Fibroblast of gingiva (primary cell): ENCODE measurements at places on chromosomes 5 and 9.
A peak's percentile ranks its signal among the peaks of the same experiment; 100 is the strongest.

GRCh38 chr5:18702821-18703220 lies 1068.6 kb downstream of the TAF11L14 start:
- DNase-seq, result no peak

GRCh38 chr5:567664-568060 lies 43.4 kb upstream of the SLC9A3 start:
- no peak for DNase-seq

- no peak for DNase-seq
Observed at GRCh38 chr9:126673689-126674364, 60.1 kb downstream of the LMX1B start.

DNA sequence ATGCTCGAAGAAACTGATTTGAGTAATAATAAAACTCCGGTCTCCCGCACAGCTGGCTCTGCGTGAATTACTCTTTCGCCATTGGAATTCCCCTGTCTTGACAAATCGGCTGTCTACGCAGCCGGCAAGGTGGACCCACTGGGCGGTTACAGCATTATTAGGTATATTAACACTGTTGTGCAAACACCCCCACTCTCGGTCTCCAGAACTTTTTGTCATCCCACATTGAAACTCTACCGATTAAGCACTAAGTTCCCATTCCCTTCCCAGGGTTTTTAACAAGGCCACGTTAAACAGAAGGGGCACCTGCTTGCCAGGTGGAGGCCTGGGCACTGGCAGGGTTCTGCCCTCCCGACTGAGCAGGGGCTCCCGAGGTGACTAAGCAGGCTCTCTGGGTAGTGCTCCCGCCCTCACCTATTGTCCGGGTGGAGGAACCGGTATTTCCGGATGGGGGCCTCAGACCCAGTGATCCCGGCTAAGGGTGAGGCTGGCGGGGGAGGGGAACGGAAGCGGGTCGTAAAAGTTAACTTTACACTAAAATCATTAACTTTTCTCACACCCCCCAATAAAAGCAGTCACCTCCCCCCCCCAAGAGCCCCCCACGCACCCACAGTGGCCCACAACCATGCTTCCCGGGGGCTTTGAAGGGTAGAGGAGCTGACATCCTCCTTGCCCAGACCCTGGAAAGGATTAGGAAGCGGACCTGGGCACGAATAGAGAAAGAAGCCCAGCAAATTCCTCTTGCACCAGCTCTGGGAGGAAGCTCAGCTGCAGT lies 53.5 kb upstream of the TJP2 start:
- no peak for DNase-seq

- peak; percentile 89 for DNase-seq
Observed at GRCh38 chr9:99385814-99386279, 163.8 kb downstream of the SEC61B start.

DNA sequence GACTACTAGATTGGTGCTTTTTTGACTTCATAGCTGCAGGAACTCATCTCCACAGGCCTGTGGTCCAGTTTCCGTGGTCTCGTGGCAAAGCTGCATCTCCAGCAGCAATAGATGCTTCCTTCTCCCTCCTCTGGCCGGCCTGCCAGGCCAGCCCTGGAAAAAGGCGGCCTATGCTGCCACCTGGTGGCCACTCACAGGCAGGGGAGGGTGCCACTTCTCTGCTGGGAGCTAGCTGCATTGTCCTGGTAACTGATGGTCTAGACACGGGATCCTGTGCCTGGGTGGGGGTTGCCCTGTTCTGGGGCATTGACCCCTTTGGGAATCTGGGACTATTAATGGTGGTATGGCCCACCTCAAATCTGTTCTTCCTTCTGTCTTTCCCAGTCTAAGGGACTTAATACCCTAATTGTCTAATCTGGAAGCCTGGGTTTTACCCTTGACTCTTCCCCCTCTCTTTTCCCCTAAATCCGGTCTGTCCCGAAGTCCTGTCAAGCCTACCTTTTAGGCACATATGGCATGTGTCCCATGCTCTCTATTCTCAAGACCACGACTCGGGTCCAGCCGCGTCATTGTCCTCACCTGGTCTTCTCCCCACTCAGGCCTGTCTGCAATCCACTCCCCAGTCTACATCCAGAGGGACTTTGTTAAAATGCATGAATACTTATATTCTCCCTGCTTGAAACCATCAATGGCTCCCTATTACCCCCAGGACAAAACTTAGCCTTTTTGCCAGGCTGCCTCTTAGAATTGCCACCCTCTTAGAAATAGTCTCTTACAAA lies 20.1 kb upstream of the PTGS1 start:
- peak; percentile 55 for DNase-seq
